ENCODE measurements at places on chromosomes 1 and 21.

DNA sequence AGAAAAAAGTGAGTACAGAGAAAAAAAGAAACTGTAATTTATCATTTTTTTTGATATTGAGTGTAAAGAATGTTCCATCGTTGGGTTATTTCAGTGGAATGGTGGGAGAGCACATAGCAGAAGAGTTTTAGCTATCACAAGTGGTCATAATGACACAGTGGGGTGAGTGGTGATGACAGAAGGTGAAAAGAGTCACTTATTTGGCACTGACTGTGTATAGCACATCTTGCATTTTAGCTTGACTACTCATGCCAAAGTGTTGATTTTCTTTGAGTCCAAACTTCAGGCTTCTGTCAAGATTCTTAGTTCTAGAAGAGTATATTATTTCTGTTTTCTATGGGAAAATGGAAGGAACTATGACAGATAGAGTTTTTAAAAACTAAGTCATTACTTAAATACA lies 261.2 kb downstream of the GRIK1 start:
- no peak for DNase-seq

DNA sequence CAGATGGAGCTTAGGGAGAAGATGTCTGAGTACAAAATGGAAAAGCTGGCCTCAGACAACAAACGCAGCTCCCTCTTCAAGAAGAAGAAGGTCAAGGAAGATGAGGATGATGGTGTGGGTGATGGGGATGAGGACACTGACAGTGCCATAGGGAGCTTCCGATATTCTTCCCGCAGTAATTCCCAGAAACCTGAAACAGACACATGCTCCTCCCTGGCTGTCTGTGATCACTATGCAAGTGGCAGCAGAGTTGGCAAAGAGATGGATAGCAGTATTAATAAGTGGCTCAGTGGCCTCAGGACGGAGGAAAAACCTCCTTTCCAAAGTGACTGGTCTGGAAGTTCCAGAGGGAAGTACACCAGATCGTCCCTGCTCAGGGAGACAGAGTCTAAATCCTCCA lies 33.8 kb downstream of the STYXL2 start:
- no peak for DNase-seq

DNA sequence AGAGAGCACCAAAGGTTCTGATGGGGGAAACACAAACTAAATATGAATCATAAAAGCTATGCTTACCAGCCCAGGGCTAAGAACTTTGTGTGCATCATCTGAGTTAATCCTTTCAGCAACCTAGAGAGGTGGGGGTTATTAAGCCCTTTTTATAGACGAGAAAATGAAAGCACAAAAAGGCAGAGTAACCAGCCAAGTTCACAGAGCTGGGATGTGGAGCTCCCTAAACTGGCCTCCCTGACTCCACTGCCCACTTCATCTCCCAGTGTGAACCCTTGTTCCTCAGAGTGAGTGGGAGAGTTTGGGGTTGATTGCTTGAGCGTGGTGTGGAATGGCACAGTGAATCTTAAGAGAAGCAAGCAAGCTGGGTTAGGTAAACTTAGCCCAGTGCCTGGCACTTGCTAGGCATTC lies 10.8 kb upstream of the BCAR3 start:
- no peak for DNase-seq

DNA sequence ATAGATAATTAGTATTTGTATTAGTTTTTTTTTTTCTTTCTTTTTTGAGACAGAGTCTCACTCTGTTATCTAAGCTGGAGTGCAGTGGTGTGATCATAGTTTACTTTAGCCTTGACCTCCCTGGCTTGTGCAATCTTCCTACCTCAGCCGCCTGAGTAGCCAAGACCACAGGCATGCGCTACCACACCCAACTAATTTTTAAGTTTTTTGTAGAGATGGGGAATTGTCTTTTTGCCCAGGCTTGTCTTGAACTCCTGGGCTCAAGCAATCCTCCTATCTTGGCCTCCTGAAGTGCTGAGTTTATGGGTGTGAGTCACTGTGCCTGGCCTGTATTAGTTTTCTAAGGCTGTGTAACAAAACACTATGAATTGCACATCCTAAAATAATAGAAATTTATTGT lies 58.3 kb downstream of the MSH4 start:
- no peak for DNase-seq

GRCh38 chr1:17842686-17843085 lies 87.6 kb downstream of the ACTL8 start:
- DNase-seq, result no peak

- no peak for DNase-seq
Measured at GRCh38 chr1:9078015-9078751, 8.7 kb upstream of the SLC2A5 start.

GRCh38 chr21:44955798-44956175 lies 16.0 kb downstream of the SLX9 start:
- DNase-seq, result no peak

- DNase-seq, result no peak
Measured at GRCh38 chr1:175788586-175789252, 45.3 kb upstream of the TNR start.

- DNase-seq, result no peak
Measured at GRCh38 chr1:78358165-78358564, 132.6 kb upstream of the PTGFR start.

DNA sequence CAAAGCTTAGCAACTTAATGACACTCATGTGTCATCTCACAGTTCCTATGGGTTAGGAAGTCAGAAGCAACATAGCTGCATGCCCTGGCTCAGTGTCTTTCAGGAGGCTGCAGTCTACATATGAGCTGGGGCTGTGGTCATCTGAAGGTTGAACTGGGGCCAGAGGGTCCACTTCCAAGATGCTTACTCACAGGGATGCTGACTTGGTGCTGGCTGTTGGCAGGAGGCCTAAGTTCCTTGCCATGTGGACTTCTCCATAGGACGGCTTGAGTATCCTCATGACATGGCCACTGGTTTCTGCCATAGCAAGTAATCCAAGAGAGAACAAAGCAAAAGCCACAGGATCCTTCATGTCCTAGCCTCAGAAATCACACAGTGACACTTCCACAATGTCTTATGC lies 12.1 kb upstream of the FAM43B start:
- DNase-seq, result no peak

DNA sequence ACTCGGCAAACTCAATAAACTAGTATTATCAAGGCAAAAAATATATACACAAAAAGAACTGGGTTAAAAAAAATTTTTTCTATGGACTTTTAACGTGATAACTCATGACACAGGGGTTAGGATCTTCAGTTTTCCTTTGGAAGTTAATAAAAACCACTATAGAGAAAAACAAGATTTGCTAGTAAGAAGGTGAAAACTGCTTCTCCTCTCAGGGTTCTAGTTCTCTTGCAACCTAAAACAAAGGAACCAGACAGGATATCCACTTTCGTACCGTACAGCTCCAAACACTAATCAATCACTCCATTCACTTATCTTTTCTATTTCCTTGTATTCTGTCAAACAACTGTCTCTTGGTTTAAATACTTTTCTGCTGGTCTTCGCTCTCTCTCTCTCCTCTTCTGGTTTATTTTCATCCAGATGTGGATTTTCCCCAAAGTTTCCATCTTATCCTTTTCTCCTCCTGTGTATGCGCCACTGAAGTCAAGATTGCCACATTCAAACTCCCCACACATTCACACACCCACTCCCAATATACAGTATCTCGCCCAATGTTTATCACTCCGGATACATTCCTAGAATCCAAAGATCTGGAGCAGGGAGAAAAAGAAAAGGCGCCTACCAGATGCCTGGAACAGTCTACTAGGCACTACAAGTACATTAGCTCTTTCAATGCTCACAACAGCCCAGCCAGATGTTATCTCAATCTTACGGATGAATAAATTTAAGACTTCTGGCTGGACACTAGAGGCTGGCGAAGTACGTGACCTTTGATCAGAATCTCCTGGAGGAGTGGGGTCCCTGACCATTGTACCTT lies 775 bp upstream of the PRPF38B start:
- no peak for DNase-seq

DNA sequence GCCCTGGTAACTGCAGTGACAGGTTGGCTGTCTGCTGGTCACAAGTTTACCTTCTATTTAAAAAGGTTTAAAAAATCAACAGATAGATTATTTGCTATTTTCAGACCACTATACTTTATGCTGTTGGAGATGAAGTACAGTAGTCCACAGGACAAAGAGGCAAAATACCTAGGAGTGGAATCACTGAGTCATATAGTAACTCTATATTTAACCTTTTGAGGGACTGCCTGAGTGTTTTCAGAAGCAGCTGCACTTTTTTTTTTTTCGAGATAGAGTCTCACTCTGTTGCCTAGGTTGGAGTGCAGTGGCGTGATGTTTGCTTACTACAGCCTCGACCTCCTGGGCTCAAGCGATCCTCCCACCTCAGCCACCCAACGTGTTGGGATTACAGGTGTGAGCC lies 11.7 kb downstream of the CNIH4 start:
- no peak for DNase-seq

DNA sequence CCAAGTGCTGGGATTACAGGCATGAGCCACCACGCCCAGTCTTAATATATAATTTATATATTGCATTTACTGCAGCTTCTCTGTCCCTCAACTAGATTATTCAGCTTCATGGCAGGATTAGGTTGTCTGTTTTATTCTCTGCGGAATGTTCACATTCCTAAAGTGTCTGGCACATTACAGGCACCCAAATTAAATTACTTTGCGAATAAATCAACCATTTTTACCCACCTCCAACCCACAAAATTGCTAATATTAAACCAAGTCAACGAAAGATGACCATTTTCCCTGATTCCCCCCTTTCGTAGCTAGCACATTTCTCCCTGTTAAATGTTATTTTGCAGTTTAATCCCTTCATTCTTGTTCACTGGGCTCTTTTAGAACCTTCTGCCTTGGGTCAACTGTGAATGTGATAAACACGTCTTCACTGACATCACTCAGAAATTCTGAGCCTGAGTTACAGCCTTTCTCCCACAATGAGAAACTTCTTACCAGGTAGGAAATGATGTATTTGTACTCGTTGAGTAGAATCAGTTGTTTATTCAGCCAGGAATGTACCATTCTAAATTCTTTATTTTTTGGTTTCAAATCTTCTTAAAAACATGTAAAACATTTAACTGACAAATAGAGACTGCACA lies 35.9 kb downstream of the THAP3 start:
- DNase-seq, result no peak

- no peak for DNase-seq
Measured at GRCh38 chr1:66266756-66267155, 267.2 kb upstream of the SGIP1 start.

GRCh38 chr1:58689167-58689566 lies 10.7 kb downstream of the MYSM1 start:
- DNase-seq, result no peak

GRCh38 chr21:42878678-42878992 lies 704 bp downstream of the WDR4 start:
- no peak for DNase-seq

DNA sequence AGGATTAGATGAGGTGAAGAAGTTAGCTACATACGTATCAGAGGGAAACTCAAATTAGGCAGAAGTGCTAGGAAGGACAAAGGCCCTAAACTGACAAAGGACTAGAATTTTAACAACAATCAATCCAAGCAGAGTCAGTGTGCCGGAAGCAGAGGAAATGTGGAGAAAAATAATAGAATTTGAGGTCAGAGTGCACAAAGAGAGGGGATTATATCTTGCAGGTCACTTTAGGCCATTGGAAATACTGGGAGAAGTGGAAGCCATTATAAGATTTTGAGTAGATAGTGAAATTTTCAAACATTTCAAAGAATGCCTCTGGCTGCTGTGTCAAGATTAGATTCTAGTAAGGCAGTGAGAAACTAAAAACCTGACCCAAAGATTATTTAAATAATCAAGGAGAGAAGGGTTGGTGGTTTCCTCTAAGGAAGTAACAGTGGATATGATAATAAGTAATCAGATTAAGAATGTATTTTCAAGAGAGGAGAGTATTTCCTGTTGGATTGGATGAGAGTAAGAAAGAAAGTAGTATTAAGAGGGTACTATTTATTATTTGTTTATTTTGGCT lies 889.2 kb upstream of the NCAM2 start:
- no peak for DNase-seq

- no peak for DNase-seq
Measured at GRCh38 chr1:78743626-78744025, 94.0 kb downstream of the IFI44 start.
